ENCODE measurements at places on chromosomes 3 and 15. TPM values are rescaled to one million over a fixed set of nuclear protein-coding genes. Genes with fewer than 3 reads are reported as not detected.

The CRABP1 gene
- total RNA-seq = 385 TPM

GRCh38 chr3:132247211-132247610 is 70.0 kb upstream of the ACP3 start:
- H3K36me3 ChIP-seq = no peaks in the 10 kb centered on the region
- no peak overlapping the region for H3K4me3 ChIP-seq
- no peaks in the 10 kb centered on the region for H3K4me1 ChIP-seq
- H3K27me3 ChIP-seq = no peaks in the 10 kb centered on the region

GRCh38 chr15:99386391-99386790 is 135.1 kb downstream of the LRRC28 start:
- no peak for DNase-seq
- H3K4me1 ChIP-seq = no peaks in the 10 kb centered on the region
- no peaks in the 10 kb centered on the region for H3K27me3 ChIP-seq
- no peak overlapping the region for H3K27ac ChIP-seq

The DNAH12 gene
- not detected for total RNA-seq

GRCh38 chr3:153640689-153641665 is 479.0 kb downstream of the RAP2B start:
- peak overlapping the region; percentile 40 for H3K27ac ChIP-seq
- H3K4me1 ChIP-seq = peaks cover 13% of the 10 kb centered on the region
- no peaks in the 10 kb centered on the region for H3K36me3 ChIP-seq
- H3K27me3 ChIP-seq = no peaks in the 10 kb centered on the region

The BCL6 gene
- total RNA-seq = 10.4 TPM

GRCh38 chr3:10600296-10600714 is 94.9 kb upstream of the ATP2B2 start:
- no peak overlapping the region for H3K27ac ChIP-seq
- no peak for DNase-seq
- H3K4me1 ChIP-seq = no peaks in the 10 kb centered on the region
- no peak overlapping the region for H3K4me3 ChIP-seq
- no peaks in the 10 kb centered on the region for H3K36me3 ChIP-seq

The SYNPR gene
- 0.54 TPM for total RNA-seq

The GOLGA8J gene
- not detected for total RNA-seq

DNA sequence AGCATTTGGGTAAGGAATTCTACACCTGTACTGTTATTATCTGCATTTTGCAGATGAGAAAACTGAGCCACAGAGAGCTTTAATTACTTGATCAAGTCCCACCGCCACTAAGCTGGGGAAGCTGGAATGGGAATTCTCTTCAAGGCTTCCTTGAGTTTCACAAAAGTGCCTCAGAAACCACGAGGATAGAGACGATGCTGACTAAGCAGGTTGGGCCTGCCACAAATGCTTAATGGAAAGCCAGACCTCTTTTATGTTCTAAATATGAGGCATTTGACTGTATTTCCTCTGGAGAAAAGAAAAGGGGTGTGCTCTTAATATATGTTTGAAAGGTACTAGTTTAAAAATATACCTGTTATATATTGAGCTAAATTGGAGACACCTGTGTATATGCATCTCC is 34.7 kb downstream of the ADAMTS9 start:
- H3K4me3 ChIP-seq = no peak overlapping the region
- peaks cover 7% of the 10 kb centered on the region for H3K4me1 ChIP-seq
- H3K27ac ChIP-seq = no peak overlapping the region
- H3K36me3 ChIP-seq = no peaks in the 10 kb centered on the region
- no peaks in the 10 kb centered on the region for H3K27me3 ChIP-seq
- no peak for DNase-seq

The SPESP1 gene
- not detected for total RNA-seq

GRCh38 chr15:85725019-85725418 is 69.7 kb downstream of the KLHL25 start:
- DNase-seq = no peak
- peaks cover 18% of the 10 kb centered on the region for H3K36me3 ChIP-seq
- no peak overlapping the region for H3K4me3 ChIP-seq
- no peaks in the 10 kb centered on the region for H3K27me3 ChIP-seq

DNA sequence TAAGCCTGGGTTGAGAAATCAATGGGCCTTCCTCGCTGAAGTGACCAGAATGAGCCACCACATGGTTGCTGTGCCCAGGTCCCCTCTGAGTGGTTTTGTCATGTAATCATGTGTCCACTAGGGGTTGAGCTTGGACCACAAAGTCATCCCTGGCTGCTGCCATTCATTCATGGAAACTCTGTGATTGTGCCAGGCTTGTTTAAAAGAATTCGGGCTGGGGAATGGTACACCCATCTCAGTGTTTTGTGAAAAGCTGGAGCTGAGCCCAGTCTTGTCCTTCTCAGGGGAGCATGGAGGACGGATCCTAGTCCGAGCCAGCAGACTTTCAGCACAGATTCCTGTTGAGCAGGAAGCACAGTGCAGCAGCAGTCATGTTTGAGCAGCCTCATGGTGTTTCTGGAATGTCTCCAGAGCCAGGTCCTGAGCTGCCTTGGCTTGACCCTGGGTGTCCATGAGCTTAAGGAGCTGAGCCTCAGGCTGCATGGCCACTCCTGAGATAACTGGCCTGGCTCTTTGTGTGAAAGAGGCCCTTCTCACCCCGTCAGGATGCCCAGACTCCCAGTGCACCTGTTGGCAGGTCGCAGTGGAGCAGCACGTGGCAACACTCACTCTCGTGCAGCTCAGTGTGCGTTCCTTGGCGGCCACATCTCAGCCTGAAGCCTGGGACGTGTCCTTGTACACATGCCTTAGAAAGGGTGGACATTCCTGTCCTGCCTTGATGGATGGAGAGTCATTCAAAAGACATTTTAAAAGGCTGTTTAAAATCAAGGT is 260.3 kb upstream of the TPM1 start:
- peaks cover 4% of the 10 kb centered on the region for H3K4me1 ChIP-seq
- H3K27me3 ChIP-seq = no peaks in the 10 kb centered on the region
- no peak overlapping the region for H3K4me3 ChIP-seq
- DNase-seq = no peak
- H3K36me3 ChIP-seq = no peaks in the 10 kb centered on the region
- no peak overlapping the region for H3K27ac ChIP-seq

- no peak overlapping the region for H3K4me3 ChIP-seq
- no peak for DNase-seq
- peaks cover 5% of the 10 kb centered on the region for H3K4me1 ChIP-seq
- no peak overlapping the region for H3K27ac ChIP-seq
- H3K27me3 ChIP-seq = no peaks in the 10 kb centered on the region
- no peaks in the 10 kb centered on the region for H3K36me3 ChIP-seq
Measured at GRCh38 chr3:149554826-149555225, 80.3 kb downstream of the TM4SF4 start.

The ANKRD63 gene
- 0.26 TPM for total RNA-seq

The GPR15 gene
- total RNA-seq = not detected

DNA sequence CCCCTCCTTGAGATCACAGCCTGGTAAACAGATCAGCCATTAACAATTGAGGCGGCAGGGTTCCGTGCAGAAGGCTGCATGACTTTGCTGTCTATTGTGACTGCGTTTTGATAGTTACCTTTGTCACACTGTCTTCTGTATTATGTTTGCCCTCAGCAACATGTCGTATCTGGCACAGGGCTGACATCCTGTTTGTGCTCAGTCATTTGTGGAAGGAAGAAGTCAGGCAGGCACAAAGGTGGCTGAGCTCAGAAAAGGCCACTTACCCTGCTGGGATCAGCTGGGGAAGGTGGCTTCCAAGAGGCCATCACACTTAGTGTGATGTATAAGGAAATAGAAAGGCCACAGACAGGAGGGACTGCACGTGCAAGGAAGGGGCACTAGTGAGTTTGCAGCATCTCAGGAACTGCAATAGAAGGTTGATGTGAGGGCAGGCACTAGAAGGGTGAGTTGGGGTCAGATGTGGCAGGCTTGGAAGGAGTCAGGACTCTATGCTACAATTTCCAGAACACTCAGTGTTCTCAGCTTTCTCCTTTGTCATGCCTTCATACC is 13.4 kb downstream of the PML start:
- H3K4me1 ChIP-seq = no peaks in the 10 kb centered on the region
- DNase-seq = no peak
- H3K27me3 ChIP-seq = no peaks in the 10 kb centered on the region
- no peak overlapping the region for H3K4me3 ChIP-seq

The CYP8B1 gene
- not detected for total RNA-seq

DNA sequence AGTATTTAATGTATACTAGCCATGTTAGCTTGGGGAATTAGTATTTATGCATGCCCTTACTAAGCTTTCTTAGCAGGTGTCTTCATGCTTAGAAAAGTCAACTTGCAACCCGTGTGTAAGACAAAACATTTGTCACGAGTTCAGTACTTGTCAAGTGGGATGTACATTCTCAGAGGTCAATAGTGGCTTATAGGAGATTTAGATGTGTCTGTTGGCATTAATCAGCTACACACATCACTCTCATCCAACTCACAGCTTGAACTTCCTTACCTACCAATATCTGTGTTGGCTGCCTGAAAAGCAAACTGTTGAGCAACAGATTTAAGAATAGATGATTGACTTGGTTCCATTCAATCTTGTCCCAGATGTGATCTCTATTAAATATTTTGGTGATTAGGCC is 109.5 kb downstream of the ROBO2 start:
- H3K4me1 ChIP-seq = peaks cover 13% of the 10 kb centered on the region
- no peaks in the 10 kb centered on the region for H3K27me3 ChIP-seq
- no peaks in the 10 kb centered on the region for H3K36me3 ChIP-seq
- H3K4me3 ChIP-seq = no peak overlapping the region

GRCh38 chr15:66592505-66593218 is 26.9 kb upstream of the LCTL start:
- H3K27me3 ChIP-seq = no peaks in the 10 kb centered on the region
- no peaks in the 10 kb centered on the region for H3K4me1 ChIP-seq
- no peak for DNase-seq
- H3K36me3 ChIP-seq = no peaks in the 10 kb centered on the region

- no peak for DNase-seq
- H3K4me3 ChIP-seq = no peak overlapping the region
- no peak overlapping the region for H3K27ac ChIP-seq
Measured at GRCh38 chr3:128395500-128396162, 71.1 kb downstream of the DNAJB8 start.

DNA sequence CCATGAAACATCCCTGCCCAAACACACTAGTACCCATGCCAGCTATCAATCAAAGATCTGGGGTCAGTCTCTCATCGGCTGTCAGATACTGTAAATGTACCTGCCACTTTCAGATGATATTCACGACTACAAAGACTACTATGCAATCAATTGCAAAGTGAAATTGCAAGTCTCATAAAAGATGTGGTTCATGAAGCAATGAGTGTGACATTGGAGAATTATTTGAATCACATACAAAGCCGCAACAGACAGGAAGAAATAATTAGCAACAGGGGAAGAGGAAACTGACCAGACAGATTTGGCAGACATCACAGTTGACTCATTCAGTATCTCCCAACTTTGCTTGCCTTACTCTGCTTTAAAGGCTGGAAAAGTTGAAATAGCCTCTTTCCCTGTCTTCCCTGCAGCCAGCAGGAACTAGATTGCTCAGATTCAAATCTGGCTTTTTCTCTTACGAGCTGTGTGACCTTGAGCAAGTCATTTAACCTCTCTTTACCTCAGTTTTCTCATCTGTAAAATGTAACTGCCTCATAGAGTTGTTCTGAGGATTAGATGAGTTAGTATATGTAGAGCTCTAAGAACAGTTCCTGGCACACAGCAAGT is 95.7 kb upstream of the C3orf80 start:
- no peak for DNase-seq
- no peak overlapping the region for H3K27ac ChIP-seq
- H3K27me3 ChIP-seq = no peaks in the 10 kb centered on the region

- no peak for DNase-seq
- no peak overlapping the region for H3K4me3 ChIP-seq
- H3K4me1 ChIP-seq = peaks cover 8% of the 10 kb centered on the region
- H3K27me3 ChIP-seq = no peaks in the 10 kb centered on the region
Measured at GRCh38 chr3:150091626-150092025, 120.9 kb upstream of the PFN2 start.

The C3orf49 gene
- total RNA-seq = not detected

GRCh38 chr3:142633073-142633472 is 36.9 kb downstream of the PLS1 start:
- no peaks in the 10 kb centered on the region for H3K27me3 ChIP-seq
- no peaks in the 10 kb centered on the region for H3K36me3 ChIP-seq
- DNase-seq = no peak

The KCNH8 gene
- 2.4 TPM for total RNA-seq

- H3K4me1 ChIP-seq = no peaks in the 10 kb centered on the region
- no peaks in the 10 kb centered on the region for H3K36me3 ChIP-seq
- no peak overlapping the region for H3K27ac ChIP-seq
- no peak for DNase-seq
Measured at GRCh38 chr15:66389859-66390381, 3.2 kb downstream of the MAP2K1 start.

- no peak overlapping the region for H3K4me3 ChIP-seq
- H3K4me1 ChIP-seq = no peaks in the 10 kb centered on the region
- H3K27me3 ChIP-seq = no peaks in the 10 kb centered on the region
- no peak overlapping the region for H3K27ac ChIP-seq
Measured at GRCh38 chr3:33093847-33094246, 3.1 kb downstream of the GLB1 start.

DNA sequence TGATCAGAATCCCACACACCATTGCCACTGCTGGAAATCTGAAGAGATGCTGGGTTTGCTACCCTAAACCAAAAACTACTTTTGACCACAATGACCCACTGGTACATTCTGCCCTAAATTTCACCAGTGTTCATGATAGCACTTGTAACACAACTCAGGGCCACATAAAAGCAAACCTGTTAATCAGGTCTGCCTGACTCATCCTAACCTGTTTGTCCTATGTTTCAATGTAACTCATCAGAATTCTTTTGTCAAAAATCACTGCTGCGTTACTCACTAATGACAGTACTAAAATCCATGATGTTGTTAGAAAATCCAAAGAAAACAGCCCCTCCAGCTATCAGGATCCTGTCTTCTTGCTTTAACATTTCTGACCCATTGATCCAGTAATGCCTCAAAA is 55.6 kb upstream of the XCR1 start:
- no peak overlapping the region for H3K27ac ChIP-seq
- H3K36me3 ChIP-seq = no peaks in the 10 kb centered on the region
- H3K27me3 ChIP-seq = no peaks in the 10 kb centered on the region
- H3K4me3 ChIP-seq = no peak overlapping the region
- no peaks in the 10 kb centered on the region for H3K4me1 ChIP-seq
- no peak for DNase-seq

DNA sequence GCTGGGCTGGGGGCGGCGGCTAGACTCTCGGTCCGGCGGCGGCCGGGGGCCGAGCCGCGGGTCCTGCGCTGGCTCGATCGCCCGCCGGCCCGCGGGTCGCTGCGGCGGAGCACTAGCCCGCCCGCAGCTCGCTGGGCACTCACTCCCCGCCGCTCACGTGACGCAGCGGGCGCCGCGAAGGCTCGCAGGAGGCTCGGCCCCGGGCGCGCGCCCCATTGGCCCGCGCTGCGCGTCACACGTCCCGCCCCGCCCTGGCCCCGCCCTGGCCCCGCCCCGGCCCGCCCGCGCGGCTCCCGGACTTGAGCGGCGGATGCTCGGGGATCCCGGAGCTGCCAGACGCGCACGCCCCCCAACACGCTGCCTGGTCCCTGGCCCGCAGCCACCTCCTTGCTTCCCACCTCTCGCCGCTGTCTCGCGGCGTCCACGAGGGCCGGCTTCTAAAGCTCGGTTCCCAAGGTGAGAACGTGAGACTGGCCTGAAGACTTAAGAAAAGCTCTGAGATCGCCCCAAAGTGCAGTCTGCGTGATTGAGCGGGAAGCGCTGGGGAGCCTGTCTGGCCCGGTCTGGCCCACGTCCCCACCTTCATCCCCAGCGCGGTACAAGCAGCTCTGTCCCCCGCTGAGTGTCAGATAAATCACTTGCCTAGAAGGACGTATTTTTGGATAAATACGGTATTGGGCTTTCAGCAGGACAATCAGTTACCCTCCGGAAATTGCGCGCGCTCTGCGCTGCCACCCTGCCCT is at the start of gene KLF15:
TSS of gene KLF15 (minus strand) at position 114 of the 743 bp plus-strand sequence. CDS start 4,486 bp downstream, outside the sequence.
- no peaks in the 10 kb centered on the region for H3K36me3 ChIP-seq
- no peak for DNase-seq
- H3K27ac ChIP-seq = no peak within 1 kb of the TSS
- peaks cover 26% of the 10 kb centered on the region for H3K4me1 ChIP-seq

- no peaks in the 10 kb centered on the region for H3K4me1 ChIP-seq
- DNase-seq = no peak
- no peaks in the 10 kb centered on the region for H3K36me3 ChIP-seq
Measured at GRCh38 chr3:57791245-57791644, 35.1 kb downstream of the SLMAP start.
